ENCODE measurements at places on chromosomes 5 and 9.

DNA sequence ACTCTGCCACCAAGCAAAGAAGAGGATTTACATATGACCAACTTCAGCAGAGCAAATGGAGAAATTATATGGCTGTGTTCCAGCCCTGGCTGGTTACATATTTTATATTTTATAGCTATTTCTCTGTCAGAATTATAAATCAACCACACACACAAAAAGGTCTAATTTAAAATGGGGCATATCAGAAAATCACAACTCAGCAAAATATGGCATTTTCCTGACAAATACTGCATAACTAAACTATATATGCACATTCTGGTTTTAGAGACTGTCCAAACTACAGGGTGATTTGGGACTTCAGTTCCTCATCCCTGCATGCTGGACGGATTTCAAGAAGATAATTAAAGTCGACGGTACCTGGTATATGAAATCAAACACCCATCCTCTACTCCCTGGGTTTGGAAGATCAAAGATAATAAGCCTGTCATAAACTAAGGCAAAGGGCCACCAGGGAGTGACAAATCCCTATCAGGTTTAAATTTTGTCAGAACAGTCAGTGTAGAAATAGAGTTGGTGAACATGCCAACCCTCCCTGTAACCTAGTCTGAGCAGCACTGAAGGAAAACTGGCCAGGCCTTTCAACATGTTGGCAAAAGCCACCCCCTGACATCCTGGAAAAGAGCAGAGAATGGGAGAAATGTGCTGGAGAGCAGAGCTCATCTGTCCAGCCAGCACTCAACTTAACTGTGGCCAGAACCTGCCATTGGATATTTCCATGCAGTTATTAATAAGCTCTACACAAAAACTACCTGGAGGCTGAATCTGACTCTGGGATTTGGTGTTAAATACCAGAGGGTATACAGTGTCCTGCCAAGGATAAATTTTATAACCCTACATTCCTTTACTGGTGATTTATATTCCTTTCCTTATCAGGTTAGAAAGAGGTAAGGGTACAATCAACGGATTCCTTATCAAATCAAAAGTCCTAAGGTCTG, 235.7 kb downstream of the ENC1 start:
- DNase-seq: no peak

GRCh38 chr5:11851416-11851815, 52.8 kb downstream of the CTNND2 start:
- DNase-seq: no peak

- DNase-seq: no peak
These were observed 22.6 kb downstream of the PRRT1B start for GRCh38 chr9:131567910-131568309.

DNA sequence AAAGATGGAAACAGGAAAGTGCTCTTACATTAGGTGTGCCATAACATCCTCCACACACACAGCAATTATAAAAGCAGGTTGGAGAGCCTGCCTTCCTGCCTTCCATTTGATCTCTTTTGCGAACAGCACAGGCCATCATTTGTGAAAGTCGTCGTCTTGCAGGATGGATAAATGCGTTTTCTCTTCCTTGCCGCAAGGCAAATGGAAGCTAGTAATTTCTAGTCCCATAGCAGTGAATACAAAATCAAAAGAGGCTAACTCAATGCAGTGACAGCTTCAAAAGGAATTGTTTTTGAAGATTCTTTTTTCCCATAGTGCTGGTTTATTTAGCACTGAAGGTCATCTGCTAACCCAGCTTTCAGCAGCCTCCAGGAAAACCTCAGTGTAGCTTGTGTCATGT, 178.8 kb downstream of the GIN1 start:
- DNase-seq: no peak

- DNase-seq: no peak
These were observed 1474.9 kb downstream of the EFNA5 start for GRCh38 chr5:106195679-106196474.

DNA sequence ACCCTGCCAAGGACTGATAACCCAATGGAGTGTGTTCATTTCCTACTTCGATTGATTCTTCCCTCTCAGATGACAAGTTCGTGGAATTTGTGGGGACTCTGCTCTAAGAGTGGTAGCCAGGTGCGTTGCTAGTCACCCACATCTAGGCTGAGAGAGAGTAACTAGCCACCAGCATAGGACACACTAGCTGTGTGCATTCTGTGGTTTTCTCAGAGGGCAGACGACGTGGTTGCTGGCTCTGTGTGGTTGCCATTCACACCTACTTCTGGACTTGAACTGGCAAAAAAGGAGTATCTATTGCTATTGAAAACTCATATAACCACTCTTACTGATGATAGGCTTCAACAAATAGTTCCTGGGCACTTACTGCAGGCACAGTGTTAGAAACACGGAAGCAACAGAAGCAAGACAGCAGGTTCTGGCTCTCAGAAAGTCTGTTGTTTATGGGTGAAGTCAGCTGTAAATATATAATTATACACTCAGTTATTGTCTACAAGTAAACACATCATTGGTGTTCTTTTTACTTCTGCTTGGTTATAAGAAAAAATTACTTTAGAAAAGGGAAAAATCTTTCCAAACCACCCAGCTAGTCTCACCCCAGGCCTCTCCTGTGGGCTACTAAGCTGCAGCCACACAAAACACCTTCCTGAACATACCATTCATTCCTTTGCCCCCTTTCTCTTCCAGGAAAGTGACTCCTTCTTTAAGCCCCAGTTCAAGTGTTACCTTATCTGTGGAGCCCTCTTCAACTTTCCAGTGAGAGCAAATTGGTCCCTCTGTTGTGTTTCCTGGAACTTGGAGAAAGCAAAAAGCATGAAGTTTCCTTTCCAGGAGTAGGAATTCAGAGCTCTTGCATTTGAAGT, 151.1 kb upstream of the HAPLN1 start:
- DNase-seq: no peak

- DNase-seq: no peak
These were observed 7.0 kb downstream of the BARHL1 start for GRCh38 chr9:132589148-132590036.

DNA sequence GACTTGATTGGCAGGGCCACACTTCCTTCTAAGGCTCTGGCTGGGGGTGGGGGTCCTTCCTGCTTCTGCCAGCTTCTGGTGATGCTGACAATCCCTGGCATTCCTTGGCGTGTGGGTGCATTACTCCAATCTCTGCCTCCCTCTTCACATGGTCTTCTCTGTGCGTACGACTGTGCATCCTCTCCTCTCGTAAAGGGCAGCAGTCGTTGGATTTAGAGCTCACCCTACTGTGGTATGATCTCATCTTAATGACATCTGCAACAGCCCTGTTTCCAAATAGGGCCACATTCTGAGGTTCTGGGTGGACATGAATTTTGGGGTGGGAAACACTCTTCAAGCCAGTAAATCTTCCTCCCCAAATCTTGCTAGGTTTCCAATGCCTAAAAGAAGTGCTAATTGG, 36.8 kb downstream of the ROPN1L start:
- no peak for DNase-seq

GRCh38 chr5:148780711-148781110, 45.7 kb upstream of the ADRB2 start:
- no peak for DNase-seq

All from NCI-H1930 (cell line).